ELF-1 (cell line): ENCODE measurements at places on chromosomes 5 and 9.

- DNase-seq = no peak
Measured at GRCh38 chr5:175689147-175689991, 31.5 kb downstream of the HRH2 start.

- no peak for DNase-seq
Measured at GRCh38 chr9:99873943-99874584, 32.4 kb upstream of the STX17 start.

DNA sequence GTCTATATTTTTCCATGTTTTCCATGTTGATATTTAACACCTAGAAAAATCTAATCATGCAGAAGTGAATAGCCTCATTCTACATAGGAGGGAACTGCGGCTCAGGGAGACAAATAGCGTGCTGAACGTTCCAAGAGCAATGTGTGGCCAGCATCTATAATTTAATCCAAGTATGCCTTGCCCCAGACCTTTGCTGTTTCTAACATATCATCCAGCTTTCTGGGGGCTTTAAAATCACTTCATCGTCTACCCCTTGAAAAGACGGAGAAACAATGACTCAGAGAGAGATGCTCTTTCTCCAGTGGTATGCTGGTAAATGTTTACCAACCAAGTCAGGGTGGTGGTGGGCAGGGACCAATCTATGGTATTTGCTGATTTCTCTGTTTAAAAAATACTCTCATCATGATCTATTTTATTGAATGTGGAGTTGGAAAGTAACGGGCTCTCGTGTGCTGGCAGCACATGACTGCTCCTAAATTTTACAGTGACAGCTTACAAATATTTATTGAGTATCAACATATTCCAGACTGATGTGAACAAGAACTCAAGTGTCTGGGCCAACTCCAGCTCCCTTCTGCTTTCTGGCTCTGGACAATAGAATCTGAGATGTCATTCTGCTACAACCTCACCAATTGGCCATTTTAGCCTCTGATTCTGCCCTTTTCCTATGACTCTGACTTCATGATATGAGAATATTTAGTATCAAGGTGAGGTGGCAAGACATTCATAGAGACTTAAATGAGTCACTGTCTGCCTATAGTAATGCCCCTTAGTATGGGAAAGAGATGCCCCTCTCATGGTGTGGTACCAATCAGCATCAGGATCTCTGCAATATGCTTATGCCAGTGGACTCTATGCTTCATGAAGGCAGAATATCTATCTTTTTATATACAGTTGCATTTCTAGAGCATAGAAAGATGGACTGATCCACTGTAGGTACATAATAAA is 407.4 kb upstream of the TNC start:
- DNase-seq = no peak

DNA sequence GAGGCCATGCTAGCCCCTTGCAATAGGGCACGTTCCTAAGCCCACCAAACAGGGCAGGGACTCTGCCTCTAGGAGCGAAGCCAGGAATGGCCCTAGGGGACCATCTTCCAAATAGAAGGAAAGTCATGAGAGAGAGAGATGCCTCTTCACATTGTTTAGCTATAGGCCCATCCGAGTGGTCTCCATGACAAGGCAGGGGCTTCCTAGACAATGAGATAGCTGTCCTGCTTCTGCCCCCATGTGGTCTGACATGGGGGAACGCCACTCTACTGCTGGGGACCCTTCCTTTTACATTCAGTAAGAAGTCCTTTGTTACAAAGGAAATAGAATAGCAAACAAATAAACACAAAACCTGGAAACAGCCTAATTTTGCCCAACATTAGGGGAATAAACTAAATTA is 17.9 kb upstream of the KIF4B start:
- peak; percentile 28 for DNase-seq

- no peak for DNase-seq
Measured at GRCh38 chr5:6570530-6570929, 62.3 kb downstream of the NSUN2 start.

- no peak for DNase-seq
Measured at GRCh38 chr5:14016549-14016948, 72.1 kb upstream of the DNAH5 start.

GRCh38 chr9:121649476-121650216 is 1.8 kb upstream of the DAB2IP start:
- DNase-seq = peak; percentile 64

GRCh38 chr9:107213561-107214028 is 69.5 kb upstream of the RAD23B start:
- peak; percentile 72 for DNase-seq

DNA sequence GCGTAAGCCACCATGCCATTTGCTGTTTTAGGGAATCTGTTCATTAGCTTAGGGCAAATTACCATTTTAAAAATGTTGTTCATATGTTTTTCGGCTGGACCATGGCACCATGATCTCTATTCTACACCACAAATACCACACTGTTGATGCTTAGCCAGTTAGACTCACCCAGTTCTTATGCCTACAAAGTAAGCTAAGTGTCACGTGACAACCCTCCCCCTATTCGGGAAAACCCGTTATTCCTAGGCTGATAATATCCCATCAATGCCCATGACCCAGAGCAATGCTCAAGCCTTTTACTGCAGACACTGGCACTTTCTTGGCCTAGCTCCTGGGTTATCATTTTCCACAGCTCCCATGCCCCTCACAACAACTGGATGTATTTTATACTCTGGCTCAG is 280.3 kb upstream of the KLF9 start:
- DNase-seq = no peak

- DNase-seq = no peak
Measured at GRCh38 chr5:158701406-158702177, 398.1 kb downstream of the EBF1 start.

DNA sequence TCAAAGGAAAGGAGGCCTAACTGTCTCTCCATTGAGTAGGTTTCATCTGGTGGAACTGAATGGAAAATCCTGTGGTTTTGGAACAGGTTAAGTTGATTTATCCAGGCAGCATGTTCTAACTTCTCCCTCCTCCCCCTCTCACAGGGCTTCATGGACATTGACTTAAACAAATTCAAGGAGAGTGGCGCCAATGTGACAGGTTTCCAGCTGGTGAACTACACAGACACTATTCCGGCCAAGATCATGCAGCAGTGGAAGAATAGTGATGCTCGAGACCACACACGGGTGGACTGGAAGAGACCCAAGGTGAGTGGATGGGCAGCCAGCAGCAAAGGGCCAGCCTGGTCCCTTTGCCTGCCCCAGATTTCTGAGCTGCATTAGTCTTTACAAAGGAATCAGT is 183.9 kb downstream of the GRIA1 start:
- DNase-seq = no peak

GRCh38 chr9:115118879-115119218 is 892 bp upstream of the TNC start:
- DNase-seq = no peak

GRCh38 chr9:131810351-131811170 is 70.7 kb upstream of the RAPGEF1 start:
- DNase-seq = no peak

DNA sequence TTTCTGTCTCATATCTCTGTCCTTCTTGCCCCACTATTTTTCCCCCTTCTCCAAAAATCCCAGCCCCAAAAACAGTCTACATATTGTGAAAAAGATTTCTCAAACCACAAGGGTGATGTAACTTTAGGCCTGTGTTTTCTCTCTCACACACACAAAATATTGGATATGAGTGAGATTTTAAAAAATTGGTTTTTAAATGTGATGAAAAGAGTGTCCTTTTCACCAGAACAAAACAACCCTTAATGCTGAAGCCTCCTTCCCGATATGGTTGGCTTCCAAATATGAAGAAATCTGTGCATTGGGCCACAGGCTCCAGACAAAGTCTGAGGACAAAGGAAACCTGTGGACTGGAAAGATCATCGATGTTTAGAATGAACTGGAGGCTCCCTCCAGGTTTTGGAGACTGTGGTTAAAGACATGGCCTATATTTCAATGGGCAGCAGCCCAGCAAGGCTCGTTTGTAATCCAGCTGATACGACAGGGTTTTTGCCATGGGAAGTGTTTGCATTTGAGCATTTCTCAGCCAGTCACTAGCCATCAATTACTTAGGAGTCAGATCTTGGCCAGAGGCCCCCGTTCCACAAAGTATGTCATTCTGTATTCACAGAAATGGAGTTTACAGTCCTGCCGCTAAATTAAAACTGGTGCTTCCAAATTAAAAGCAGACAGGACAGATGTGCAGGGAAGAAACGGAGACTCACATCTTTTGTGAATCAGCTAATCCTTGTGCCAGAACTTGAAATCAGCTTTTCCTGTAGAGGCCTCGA is 546.3 kb downstream of the EBF1 start:
- no peak for DNase-seq

DNA sequence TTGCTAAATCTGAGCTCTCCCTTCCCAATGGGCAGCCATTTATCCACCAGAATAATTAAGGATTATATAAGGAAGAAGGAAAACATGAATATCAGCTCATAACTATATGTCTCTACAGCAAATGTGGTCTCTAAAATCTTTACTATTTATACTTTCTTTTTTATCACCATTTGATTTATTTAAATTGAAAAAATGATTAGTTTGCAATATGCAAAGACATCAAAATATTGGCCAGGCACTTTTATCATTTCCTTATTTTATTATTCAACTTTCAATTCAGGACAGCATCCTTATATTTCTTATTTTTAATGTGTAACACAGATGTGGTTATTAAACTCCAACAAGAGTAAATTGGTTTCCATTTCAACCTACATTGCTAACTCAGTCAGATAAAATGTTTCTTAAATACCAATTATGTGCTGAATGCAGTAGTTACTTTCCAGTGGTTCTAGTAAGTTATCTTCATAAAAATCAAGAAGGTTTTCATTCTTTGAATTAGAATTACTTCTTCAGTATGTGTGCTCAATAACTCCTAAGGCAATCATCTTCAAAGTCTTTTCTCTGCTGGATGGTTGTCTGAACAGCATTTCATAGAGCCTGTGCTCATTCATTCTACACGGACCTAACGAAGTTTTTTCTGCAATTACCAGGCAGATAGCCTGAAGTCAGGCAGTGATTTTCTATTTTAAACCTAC is 1148.0 kb downstream of the CDH12 start:
- DNase-seq = no peak

DNA sequence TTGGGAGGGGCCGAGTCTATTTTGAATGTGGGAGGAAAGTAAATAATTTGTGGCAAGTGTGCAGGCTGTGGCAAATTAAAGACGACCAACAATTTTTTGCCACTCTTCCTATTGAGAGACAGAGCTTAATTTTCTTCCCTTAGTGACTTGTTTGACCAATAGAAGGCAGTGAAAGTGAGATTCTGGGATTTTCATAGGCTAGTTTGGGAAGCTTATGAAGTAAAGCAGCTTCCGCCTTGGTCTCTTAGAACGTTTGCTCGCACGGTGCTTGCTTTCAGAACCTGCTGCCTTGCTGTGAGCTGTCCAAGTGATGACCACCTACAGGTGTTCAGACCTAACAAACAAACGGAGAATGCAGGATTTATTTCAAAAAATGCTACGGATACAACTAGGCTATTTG is 6.7 kb upstream of the OR1N2 start:
- DNase-seq = no peak
